ENCODE measurements at places on chromosomes 6 and 20.
A peak's percentile ranks its signal among the peaks of the same experiment; 100 is the strongest.

DNA sequence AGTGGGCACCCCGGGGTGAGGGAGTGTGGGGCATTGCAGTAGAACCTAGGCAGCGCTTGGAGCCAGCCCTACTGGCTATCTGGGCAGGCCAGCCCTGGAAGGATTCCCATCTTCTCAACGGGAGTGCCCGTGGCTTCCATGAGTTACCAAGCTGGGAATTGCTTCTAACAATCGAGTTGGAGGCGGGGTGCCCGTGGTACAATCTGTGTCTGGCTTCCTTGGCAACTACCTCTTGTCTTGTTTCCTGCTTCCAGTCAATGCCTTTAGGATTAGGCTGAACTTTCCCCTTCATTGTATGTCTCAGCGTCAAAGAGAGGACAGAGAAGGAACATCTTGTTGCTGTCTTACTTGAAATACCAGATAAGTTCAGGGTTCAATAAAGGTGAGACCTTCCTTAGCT lies 33.3 kb downstream of the PPP1R14C start:
- DNase-seq: no peak

GRCh38 chr6:63926258-63926780 lies 290.7 kb downstream of the PHF3 start:
- DNase-seq: no peak

GRCh38 chr6:18363746-18364145 lies 23.4 kb upstream of the RNF144B start:
- DNase-seq: no peak

DNA sequence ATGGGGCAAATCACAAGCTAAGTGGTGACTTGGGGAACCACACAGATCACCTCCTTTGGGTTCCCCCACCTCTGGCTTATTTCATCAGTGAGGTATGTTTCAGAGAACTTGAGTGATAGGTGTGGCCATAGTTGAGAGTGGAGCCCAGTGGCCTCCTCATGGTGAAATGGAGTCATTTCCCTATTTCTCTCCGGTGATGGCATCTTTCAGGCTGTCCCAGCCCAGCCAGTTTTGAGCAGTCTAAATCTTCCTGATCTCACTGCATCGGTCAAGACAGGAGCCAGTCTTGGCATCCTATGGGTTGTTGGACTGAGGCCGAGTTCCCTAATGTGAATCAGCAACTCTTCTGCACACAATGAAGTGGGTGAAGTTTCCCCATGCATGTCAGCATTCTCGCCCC lies 132.4 kb downstream of the EYA2 start:
- no peak for DNase-seq

- DNase-seq: no peak
Measured at GRCh38 chr6:29336269-29336668, 32.4 kb downstream of the OR5V1 start.

- peak; percentile 44 for DNase-seq
Measured at GRCh38 chr20:50353289-50353961, 156.8 kb upstream of the PTPN1 start.

- peak; percentile 91 for DNase-seq
Measured at GRCh38 chr6:26216359-26216885, 129.2 kb downstream of the HFE start.

DNA sequence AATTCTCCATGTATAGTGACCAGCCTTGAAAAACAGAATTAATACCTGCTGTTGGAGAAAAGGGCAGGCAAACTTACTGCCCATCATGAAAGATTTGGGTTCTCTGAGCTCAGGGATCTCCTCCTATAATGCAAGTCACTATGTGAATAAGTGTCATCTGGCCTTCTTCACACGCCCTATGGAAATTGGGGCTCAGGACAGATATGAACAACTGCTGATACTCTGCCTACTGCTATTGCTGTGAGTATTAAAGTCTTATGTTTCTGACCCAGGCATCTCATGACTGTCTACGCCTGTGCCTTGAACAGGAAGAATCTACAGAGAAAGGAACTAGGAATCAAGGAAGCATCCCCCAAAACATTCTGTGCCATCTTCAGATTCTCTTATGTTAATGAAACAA lies 226.1 kb downstream of the SOD2 start:
- no peak for DNase-seq

DNA sequence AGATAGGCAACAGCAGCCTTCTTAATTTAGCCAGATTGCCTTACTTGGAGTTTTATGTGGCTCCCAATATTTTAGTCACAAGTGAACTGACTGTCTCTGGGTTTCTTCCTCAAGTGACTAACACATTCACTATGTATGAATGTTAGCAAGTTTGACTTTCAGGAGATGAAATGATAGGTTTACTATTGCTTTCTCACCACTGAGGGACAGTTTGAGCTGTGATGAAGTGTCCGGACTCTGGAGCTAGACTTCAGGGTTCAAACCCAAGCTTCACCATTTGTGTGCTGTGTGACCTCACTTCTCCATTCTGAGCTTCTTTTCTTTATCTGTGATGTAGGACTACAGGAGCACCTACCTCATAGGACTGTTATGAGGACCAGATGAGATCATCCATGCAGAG lies 8.2 kb downstream of the DHX35 start:
- DNase-seq: no peak

- no peak for DNase-seq
Measured at GRCh38 chr20:41524980-41525613, 93.1 kb downstream of the CHD6 start.

DNA sequence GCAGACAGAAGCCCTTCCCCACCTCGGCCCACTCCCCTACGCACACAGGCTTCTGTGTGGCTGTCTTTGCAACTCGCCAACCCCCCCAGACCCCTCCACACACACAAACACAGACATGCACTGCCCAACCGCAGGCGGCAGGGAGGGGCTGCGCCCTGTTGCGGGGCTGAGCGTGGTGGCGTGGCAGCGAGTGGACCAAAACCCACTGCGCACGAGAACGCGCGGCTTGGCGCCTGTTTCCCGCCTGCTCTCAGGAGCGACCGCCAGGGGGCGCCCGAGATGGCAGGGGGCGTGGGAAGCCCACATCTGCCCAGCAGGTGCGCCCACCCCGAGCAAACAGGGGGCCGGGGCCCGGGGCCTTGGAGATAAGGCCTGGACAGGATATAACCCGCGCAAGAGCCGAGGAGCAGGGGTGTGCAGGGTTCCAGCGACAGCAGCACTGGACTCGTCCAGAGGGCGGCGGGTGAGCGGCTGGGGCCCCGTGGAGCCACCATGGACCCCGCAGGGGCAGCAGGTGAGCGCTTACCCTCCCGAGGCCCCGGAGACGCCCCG lies at the start of gene RBPJL:
Gene RBPJL, plus strand, starts transcription at position 410 of the 552 bp plus-strand sequence. Its CDS starts 83 bp downstream, at position 493.
- DNase-seq: no peak

DNA sequence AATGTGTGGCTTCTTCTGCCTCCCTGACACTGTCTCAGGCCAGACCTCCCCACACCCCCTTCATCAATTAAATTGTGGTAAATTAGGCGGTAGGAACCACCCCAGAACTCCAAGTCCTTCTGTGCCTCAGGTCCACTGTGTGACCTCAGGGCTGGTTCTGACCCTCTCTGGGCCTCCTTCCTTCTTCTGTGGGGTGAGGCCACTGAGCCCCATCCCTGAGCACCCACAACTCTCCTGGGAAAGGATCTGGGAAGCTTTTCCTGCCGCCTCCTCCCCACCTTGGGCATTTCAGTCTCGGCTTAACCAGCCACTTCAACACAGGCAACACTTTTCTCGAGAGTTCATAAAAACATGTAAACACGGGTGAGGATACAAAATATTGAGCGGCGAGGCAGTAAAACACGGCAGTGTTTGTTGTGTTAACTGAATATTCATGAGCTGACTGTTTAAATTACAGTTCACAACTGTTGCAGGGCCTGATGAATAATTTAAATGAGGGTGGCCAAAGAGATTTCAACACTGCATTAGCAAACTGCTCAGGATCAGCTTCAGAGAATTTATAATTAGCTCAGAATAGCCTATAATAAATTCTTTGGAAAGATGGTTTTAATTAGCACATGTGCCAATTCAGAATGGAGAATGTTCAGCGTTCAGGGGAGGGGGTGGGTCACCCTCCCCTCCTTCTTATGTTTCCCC lies 112.1 kb downstream of the TOX2 start:
- DNase-seq: no peak

- DNase-seq: peak; percentile 27
Measured at GRCh38 chr6:24991810-24992467, 56.2 kb upstream of the RIPOR2 start.

- no peak for DNase-seq
Measured at GRCh38 chr20:43450841-43451799, 6.6 kb upstream of the SRSF6 start.

- no peak for DNase-seq
Measured at GRCh38 chr6:13045676-13046075, 282.7 kb downstream of the TBC1D7 start.

DNA sequence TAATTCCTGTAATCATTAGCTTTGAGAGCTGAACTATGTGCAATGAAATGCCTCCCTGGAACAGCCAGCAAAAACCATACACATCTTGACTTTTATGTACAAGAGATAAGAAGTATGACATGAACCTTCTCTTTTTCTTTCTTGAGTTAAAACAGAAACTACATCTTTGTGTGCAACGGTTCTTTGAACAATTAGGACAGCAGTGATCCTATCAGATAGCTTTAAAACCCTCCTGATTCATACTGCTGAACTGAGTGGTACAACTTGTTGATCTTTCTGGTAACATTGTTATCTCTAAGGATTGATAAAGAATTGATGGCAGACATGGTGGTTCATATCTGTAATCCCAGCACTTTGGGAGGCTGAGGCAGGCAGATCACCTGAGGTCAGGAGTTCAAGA lies 43.4 kb downstream of the TRAF3IP2 start:
- DNase-seq: no peak

- DNase-seq: no peak
Measured at GRCh38 chr20:12891643-12892042, 117.1 kb upstream of the SPTLC3 start.

DNA sequence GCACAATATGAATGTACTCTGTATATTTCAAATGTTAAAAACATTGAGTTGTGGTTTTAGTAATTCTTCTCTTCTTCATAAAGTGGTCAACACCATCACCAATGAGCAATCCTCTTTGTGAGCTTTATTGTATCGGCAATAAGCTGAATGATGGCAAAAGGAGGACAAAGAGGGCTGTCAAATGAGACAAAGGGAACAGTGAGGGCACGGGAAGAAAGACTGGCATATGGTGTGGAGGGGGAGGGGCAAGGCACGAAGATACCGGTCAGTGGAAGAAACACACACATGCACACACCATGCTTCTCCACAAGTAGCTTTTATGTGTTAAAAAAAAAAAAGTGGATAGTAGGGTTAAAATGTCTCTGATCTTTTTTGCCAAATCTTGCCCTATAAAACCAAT lies 506.8 kb upstream of the CITED2 start:
- DNase-seq: no peak

- DNase-seq: no peak
Measured at GRCh38 chr6:142013287-142013686, 119.4 kb upstream of the GJE1 start.

GRCh38 chr6:29825848-29826247 lies 1.8 kb upstream of the HLA-G start:
- no peak for DNase-seq

DNA sequence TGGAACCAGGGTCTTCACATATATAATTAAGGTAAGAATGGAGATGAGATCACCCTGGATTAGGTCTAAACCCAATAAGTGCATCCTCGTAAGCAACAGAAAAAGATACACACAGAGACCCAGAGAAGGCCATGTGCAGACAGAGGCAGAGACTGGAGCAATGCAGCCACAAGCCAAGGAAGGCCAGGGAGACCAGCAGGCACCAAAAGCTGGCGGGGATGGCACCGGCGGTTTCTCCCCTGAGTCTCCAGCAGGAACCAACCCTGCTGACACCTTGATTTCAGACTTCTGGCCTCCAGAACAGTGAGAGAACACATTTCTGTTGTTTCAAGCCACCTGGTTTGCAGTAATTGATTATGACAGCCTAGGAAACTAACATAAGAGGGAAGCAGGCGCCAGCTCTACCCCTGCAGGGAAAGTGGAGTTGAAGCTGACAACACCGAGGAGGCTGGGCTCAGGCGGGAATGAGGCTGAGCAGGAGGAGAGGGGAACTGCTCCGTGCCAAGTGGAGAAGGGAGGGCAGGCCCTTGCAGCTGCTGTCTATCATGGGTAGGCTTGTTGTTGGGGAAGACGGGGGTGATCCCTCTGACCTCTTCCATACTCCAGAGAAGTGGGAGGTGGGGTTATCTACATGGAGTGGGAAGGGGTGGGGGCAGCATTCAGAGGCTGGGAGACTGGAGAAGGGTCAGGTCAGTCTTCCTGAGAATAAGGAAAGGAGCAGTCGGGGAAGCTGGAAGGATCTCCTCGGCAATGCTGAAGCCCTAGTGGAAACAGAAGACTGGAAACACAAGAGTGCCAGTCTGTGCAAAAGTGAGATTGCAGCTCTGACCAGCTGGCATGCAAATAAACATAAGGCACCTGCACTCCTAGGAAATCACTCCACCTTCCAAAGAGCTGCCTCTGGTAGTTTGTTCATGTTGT lies 72.7 kb downstream of the NFATC2 start:
- no peak for DNase-seq

DNA sequence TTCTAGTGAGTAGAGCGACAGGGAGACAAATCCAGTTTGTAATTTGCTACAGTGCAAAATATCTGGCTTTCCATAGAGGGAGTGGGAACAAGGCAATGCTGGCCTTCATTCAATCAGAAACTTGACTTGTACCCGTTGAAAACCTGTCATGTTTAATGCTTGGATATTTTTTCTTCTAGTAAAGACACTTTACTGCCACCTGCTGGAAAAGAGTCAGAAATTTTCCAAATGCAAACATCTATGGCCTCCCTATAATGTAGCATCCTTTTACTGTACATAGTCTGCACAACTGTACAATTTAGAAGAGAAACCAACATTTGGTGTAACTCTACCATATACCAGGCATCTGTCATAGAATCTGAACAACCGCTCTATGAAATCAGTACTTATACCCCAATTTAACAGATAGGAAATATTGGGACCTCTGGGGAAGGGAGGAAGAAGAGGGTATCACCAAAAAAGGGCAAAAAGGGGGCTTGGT lies 16.7 kb upstream of the TBC1D20 start:
- DNase-seq: peak; percentile 51

GRCh38 chr6:167435209-167435728 lies 110.4 kb downstream of the TTLL2 start:
- DNase-seq: no peak

DNA sequence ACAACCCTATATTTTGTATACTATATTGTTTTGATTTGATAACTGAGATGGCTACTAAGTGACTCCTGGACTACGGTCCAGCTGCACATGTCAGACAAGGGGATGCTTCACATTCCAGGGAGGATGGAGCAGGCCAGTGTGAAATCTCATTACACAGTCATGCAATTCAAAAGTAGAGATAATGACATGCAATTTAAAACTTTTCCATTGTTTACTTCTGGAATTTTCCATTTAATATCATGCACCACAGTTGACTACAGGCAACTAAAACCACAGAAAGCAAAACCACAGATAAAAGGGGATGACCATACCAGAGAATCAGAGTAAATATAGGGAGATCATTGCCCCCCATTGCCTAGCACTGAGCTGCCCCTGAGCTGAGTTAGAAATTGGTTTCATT lies 366.4 kb downstream of the BTBD9 start:
- DNase-seq: no peak

Data from KG1 (cell line).